Fibroblast of villous mesenchyme (primary cell): ENCODE measurements at places on chromosomes 6 and 20.
A peak's percentile ranks its signal among the peaks of the same experiment; 100 is the strongest.

DNA sequence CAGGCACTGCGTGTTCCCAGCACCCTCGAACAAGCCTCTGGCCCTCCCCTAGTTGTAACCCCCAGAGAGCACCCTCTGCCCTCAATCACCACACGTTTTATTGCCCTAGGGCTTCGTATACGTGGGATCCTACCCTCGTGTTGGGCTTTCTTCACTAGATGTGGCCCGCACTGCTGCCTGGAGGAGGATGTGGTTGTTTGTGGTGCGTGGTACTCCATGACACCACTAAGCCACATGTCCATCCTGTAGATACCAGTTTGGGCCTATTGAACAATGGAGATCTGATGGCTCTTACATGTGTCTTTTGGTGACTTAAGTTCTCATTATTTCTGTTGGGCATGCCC, 17.0 kb downstream of the SLC2A4RG start:
- no peak for DNase-seq

DNA sequence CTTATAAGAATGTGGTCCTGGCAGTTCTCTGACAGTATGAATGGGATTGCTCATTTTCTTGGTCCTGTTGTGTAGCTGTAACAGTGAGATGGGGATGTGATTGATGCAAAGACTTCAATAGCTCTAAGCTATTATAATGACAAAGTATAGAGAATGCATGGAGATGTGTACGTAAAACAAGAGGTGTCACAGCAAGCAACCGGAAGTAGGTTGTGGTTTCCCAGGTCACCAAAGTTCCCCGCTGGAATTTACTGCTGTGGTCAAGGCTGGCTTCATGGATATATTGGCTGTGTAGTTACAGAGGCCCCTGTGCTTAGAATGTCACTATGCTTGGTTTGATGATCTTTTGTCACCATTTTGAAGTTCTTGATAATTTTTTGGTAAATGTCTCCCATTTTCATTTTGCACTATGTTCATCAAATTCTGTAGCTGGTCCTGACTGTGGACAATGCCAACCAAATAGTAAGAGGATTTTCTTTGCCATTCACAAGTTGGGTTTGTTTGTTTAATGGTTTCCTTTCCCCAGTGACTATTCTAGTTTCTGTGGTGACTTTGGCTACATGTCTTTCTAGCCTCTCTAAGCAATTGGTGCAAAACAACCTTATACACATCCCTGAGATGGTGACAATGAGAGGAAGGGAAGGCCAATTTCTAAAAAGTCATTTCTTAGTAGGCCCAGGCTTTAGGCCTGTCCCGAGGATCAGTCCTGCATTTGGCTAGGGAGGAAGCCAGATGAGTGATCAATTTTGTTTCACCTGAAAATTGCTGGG, 10.5 kb downstream of the DNAH8 start:
- DNase-seq, result peak; percentile 26

DNA sequence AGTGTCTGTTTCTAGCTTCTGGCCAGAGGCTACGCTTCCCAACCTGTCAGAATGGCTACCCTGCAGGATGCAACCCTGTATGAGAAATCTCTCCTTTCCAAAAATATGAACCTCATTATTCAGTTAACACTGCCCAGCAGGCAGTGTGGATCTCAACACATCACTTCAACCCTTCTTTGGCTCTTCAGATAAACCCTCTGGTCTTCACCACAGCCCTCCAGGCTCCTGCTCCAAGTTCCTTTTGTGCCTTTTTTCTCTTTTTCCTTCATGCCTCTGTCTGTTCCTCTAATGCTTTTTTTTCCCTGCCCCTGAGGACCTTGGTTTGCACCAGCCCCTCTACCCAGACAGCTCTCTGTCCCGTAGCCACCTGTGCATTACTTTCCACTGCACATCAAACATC, 207.4 kb downstream of the MYLK4 start:
- no peak for DNase-seq

DNA sequence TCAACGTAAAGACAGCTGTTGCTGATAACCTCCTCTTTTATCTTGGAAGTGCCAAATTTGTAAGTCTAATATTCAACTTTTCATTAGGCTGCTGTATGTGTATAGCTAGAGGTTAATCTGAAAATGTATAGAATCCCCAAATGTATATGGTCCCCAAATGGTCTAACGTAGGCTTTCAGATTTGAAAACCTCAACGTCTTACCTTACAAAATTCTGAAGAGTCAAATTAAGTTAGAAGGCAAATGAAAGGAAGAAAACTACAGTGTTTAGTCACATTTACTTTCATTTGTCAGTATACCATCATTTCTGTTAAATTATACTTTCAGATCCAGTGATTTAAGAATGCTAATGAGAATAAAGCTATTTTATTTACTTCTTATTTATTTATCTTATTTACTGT, 256.9 kb downstream of the ARHGAP18 start:
- no peak for DNase-seq

- DNase-seq, result peak; percentile 66
These were observed 154.6 kb downstream of the CDKAL1 start for GRCh38 chr6:20688710-20689500.

GRCh38 chr6:68196645-68197044, 438.4 kb upstream of the ADGRB3 start:
- DNase-seq, result peak; percentile 1

DNA sequence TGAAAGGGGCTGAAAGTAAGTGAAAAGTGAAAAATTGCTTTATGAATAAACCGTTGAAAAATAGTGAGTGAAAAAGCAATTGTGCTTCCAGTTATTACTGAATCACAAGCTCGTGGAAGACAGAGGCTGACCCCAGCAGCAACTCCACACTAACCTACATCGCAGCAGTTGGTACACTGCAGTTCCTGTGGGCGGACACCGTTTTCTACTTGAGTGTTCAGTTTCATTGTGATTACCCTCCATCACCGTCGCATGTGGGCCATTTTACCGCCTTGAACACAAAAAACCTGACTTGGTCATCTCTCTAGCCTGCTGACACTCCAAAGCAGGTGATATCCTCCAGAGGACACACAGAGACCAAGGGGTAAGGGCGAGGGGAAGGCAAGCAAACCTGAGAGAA, 28.4 kb downstream of the PRDM1 start:
- DNase-seq, result no peak

- no peak for DNase-seq
These were observed 84.8 kb upstream of the EYA2 start for GRCh38 chr20:46809706-46810360.

DNA sequence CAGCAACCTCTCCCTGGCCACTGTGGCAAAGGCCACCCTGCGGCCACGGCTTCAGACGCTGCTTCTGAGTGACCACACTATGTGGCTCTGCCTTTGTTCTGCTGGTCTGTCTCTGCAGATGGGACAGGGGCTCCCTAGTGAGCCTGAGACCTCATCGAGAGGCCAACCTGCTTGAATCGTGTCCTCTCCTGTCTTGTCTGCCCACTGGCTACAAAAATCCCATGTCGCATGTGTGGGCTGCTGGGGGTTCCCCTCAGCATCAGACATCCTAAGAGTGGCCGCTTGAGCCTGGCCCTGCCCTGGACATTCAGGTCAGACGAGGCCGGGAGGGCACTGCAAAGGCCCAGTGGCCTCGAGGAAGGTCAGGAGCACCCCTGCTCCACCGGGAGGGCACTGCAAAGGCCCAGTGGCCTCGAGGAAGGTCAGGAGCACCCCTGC, 222.9 kb downstream of the DLL1 start:
- DNase-seq, result no peak

- DNase-seq, result peak; percentile 10
These were observed 61.6 kb downstream of the SRC start for GRCh38 chr20:37407573-37408002.

- DNase-seq, result peak; percentile 35
These were observed 639.6 kb downstream of the EPHA7 start for GRCh38 chr6:92779746-92780145.

GRCh38 chr20:33576432-33577125, 85.5 kb upstream of the C20orf144 start:
- DNase-seq, result no peak

- DNase-seq, result no peak
These were observed 176.9 kb downstream of the DTNBP1 start for GRCh38 chr6:15485936-15486335.

DNA sequence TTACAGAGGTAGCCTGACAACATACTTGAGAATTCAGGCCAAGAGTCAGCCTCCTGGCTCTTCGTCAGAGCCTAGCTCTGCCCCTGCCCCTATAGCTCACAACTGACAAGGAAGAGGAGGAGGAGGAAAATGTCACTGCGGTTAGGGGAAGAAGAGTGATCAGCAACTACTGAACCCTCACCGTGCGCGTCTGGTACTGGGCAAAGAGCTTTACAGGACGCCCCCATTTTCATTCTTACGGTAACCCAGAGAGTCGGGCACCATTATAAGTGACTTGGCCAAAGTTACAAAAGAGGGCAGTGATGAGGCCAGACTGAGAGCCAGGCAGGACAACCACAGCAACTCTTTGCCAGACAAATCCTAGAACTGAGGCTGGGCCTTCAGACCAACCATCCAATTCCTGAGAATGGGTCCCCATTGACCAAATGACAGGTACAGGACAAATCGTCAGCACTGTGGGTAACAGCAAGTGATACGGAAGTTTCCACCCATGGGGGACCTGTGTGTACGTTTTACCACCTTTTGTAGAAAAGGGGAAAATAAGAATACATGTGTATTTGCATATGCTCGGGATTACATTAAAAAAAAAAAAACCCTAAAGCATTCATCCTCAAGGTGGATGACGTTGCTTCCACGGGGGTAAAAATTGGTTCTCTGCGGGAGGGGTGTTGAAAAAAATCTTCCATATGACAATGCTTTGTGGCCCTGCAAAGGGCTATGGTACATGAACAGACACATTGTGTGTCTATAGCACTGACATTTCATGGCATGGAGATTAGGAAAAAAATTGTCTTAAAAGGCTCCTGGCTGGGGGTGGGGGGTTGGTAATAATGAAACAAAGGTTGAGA, 118.0 kb downstream of the NFATC2 start:
- no peak for DNase-seq

DNA sequence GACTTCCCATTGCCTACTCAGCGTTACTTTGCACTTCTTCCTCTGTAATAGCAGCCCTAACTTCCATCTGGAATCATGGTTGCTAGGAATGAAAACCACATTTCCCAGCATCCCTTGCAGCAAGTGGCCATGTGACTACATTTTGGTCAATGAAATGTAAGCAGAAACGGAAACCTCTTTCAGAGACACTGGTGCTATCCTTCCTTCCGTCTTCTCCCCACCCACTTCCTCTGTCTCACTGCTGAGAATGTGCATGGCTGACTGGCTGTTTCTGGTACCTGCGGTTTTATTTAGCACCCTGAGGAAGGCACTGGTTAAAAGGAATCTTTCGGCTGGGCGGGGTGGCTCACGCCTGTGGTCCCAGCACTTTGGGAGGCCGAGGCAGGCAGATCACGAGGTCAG, 107.4 kb downstream of the SCML4 start:
- peak; percentile 21 for DNase-seq

DNA sequence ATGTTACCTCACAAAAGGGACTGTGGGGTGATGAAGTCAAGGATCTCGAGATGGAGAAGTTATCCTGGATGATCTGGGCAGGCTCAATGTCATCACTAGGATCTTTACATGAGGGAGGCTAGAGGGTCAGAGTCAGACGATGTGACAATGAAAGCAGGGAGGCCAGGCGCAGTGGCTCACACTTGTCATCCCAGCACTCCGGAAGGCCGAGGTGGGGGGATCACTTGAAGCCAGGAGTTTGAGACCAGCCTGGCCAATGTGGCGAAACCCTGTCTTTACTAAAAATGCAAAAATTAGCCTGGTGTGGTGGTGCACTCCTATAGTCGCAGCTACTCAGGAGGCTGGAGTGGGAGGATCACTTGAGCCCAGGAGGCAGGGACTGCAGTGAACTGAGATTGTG, 68.8 kb downstream of the TTLL2 start:
- no peak for DNase-seq

GRCh38 chr6:136401749-136402148, 112.1 kb upstream of the BCLAF1 start:
- DNase-seq, result no peak

DNA sequence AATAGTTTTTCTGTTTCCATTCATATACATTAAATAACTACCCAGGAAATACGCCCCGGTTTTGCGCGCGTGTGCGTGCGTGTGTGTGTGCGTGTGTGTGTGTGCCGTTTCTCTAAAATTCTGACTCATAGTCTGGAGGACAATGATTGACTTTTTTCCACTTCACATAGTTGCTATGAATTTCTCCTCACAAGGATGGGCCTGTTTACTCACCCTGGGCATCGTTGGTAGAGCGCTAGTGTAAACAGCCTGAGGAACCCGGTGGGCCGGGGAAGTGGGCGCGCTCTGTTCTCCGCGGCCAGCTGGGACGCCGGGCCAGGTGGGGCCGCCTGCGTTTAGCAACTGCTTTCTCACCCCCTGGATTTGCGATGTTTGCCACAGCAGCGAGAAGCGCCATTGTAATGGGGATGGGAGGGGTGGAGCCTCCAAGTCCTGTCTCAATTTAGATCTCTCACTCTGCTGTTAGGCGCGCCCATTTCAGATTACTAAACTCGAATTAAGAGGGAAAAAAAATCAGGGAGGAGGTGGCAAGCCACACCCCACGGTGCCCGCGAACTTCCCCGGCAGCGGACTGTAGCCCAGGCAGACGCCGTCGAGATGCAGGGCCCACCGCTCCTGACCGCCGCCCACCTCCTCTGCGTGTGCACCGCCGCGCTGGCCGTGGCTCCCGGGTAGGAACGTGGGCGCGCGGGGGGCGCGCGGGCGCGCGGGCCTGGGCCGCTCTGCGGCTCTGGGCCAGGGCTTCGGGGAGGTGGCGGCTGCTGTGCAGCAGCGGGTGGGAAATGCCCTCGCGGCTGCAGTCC, at the start of gene CD109:
Gene CD109 (plus strand): TSS at position 585 of the 803 bp plus-strand sequence. CDS start 13 bp downstream, at position 598.
- DNase-seq, result peak; percentile 75

DNA sequence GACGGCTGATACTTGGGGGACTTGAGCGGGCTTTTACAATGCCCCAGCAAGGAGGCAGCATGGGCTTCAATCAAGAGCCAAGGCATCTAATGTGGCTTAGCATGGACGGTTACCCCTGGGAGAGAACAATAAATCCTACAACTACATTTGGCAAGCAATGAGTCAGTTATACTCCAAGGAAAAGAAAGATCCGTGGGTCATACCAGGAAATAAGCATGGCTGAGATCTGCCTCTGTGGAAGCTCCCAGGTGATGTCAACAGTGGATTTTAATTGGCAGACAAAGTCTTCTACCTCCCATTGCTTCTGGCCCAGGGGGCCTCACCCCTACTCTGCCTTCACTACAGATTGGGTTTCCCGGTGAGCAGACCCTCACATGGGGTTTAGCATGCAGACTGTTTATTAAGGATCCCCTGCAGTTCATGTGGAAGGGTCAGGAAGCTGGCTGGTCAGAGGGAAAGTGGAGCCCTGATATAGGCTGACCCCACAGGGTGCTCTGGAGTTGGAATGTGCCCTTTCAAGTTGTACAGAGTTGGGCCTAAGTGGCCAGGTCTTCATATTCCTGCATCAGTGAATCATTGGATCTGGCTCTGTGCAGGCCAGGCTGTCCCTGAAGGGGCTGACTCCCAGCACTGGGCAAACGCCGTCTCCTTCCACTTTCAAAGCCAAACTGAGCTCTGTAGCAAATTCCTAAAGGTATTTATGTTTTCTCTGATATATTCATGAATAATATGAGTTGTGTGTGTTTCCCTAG, 91.3 kb upstream of the GGTLC1 start:
- DNase-seq, result no peak
